ENCODE measurements at places on chromosomes 1 and 21. TPM values are rescaled to one million over a fixed set of nuclear protein-coding genes. Genes with fewer than 3 reads are reported as not detected.

Gene RUNX3
- total RNA-seq = 1.8 TPM

Gene GUCA2A
- total RNA-seq = not detected

Gene FMO4
- total RNA-seq = 3.5 TPM

Gene CFAP74
- not detected for total RNA-seq

Gene GPX7
- 83.8 TPM for total RNA-seq

Gene PGBD2
- total RNA-seq = 6.0 TPM

Gene CFHR3
- total RNA-seq = not detected

DNA sequence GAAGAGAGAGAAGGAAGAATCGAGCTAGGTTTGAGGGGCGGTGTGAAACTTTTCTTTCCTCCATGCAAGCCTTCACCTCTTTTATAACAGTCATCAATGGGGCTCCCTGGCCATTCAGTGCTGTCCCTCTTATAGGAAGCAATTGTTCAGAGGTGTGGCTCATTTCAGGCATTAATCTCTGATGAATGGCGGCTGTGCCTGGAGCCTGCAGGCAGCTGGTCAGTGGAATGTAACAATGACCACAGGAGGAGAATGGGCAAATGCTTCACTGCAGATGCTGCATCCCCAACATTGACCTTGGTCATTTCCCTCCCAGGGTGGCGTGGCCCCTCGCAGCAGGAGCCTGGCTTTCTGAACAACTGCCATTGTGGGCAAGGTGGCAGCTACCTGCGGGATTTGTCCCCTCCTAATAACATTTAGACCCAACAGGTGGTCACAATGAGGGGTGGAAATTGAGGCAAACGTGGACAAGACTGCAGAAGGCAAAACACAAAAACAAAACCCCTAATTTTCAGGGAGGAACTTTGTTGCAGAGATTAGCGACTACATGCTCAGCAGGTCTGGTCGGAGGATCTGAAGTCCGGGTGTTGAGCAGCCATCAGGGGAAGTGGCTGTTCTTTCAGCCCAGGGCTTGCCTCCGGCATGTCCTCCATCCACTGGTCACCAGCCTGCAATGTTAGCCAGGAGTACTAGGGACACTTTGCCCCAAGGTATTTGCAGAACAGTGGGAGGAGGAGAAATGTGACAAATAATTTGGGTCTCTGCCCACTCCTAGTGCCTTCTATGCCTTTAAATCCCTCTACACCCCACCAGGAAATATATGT is 97.3 kb upstream of the PAXBP1 start:
- H3K27me3 ChIP-seq = peaks cover 37% of the 10 kb centered on the region
- no peak for DNase-seq
- H3K4me1 ChIP-seq = no peaks in the 10 kb centered on the region

DNA sequence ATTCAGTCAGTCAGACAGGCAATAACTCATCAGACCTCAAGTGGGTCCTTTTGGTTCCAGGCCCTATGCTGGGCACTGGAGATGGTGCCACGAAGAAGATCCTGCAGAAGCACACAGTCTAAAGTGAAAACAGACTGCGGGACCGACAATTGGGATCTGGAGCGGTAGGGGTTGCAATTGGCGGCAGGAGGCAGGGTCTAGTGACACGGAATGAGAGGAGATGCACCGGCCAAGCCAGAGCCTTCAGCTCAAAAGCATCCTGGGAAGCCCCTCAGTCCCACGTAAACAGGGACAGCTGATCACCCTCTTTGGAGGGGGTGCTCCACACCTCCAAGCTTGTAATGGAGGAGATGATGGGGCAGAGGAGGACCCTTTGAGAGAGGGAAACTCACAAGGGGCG is 56.2 kb downstream of the KLHDC7A start:
- H3K27ac ChIP-seq = no peak overlapping the region
- H3K4me1 ChIP-seq = no peaks in the 10 kb centered on the region
- peaks cover 41% of the 10 kb centered on the region for H3K27me3 ChIP-seq

- no peaks in the 10 kb centered on the region for H3K27me3 ChIP-seq
- no peak for DNase-seq
- H3K27ac ChIP-seq = no peak overlapping the region
These were observed 16.3 kb upstream of the TMEM54 start for GRCh38 chr1:32917521-32917920.

DNA sequence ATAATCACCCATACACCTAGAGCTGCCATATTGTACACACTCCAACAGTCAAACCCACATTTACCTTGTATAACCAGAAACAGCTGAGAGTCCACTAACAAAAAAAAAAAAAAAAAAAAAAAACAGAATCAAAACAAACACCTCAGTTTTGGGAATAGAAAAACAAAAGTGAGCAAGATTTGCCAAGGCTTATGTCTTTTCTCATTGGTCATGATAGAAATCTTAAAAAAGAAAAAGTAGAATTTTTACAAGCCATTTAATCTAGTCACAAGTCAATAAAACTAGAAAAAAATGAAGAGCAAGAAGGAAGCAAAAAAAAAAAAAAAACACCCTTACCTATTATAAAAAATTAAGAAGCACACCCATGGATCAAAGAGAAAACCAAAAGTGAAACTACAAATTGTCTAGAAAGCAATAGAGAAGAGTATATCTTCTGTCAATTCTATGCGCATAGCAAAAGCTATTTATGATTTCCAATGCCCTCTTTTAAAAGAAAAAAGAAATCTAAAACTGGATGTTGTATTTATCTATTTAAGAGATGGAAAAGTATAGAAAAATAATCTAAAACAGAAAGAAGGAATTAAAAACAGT is 113.2 kb upstream of the GALNT2 start:
- DNase-seq = no peak
- no peak overlapping the region for H3K27ac ChIP-seq
- peaks cover 10% of the 10 kb centered on the region for H3K27me3 ChIP-seq
- peaks cover 12% of the 10 kb centered on the region for H3K4me1 ChIP-seq

DNA sequence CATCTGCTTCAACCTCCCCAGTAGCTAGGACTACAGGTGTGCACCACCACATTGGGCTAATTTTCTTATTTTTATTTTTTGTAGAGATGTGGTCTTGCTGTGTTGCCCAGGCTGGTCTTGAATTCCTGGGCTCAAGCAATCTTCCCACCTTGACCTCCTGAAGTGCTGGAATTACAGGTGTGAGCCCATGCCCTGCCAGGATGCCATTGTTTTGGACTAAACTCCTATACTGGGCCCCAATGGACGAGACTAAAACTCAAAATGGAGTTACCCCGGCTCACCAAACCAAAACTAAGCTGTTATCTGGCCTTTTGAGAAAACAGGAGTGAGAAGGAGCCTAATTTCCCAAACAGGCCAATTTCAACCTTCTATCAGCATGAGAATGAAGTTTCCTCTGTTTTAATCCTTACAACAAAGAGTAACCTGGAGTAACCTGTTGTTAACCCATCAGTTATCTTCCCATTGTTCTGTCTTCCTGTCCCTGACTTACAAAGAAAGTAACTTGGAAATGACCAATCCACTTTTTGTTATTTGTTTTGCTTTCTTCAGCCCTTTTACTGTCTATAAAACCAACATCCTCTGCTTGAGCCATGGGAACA is 29.6 kb downstream of the DMRTA2 start:
- no peak for DNase-seq
- H3K4me1 ChIP-seq = no peaks in the 10 kb centered on the region
- H3K36me3 ChIP-seq = no peaks in the 10 kb centered on the region
- H3K27me3 ChIP-seq = peaks cover 14% of the 10 kb centered on the region
- no peak overlapping the region for H3K4me3 ChIP-seq

- H3K4me3 ChIP-seq = peak overlapping the region; percentile 93
- peaks cover 12% of the 10 kb centered on the region for H3K36me3 ChIP-seq
- peak overlapping the region; percentile 99 for H3K27ac ChIP-seq
- DNase-seq = no peak
These were observed 780 bp downstream of the YTHDF2 start for GRCh38 chr1:28737307-28738132.

- no peaks in the 10 kb centered on the region for H3K4me1 ChIP-seq
- no peak overlapping the region for H3K4me3 ChIP-seq
- no peak overlapping the region for H3K27ac ChIP-seq
- no peak for DNase-seq
These were observed 364.5 kb upstream of the DAB1 start for GRCh38 chr1:57788313-57788712.

GRCh38 chr1:3599286-3599811 is 12.0 kb downstream of the MEGF6 start:
- no peaks in the 10 kb centered on the region for H3K36me3 ChIP-seq
- H3K27me3 ChIP-seq = peaks cover 4% of the 10 kb centered on the region
- no peak for DNase-seq
- H3K27ac ChIP-seq = no peak overlapping the region

DNA sequence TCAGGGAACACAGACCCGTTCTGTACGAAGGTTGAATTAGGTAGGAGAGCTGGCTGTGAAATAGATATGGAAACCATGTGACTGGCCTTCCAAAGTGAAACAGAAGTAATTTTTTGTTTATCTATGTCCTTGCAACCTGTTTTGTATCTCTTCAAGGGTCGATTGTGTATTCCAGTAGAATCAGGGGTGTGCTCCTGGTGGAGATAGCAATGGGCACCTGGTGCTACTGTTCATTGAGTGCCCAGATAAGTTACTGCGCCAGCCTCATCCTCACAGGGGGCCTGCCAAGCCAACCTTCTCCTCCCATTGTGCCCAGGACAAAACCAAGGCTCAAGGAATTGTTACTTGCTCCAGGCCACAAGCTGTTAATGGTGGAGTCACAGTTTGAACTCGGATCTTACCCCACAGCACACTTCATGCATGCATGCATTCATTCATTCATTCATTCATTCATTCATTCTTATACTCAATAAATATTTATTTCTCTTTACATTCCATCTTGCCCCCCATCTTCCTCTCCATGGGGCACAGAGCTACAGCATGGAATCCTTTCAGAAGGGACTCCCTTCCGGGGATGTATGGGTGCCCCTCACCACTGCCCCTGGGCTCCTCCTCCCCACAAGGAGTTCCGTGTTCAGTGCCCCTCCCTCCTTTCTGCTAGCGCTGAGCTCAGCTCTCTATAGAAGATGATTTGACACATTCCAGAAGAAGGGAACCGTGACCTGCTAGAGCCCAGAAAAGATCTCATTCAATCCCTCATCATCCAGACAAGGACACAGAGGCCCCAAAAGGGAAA is 24.0 kb downstream of the ADORA1 start:
- peaks cover 2% of the 10 kb centered on the region for H3K27me3 ChIP-seq
- no peak overlapping the region for H3K27ac ChIP-seq
- H3K4me3 ChIP-seq = no peak overlapping the region
- no peaks in the 10 kb centered on the region for H3K36me3 ChIP-seq

DNA sequence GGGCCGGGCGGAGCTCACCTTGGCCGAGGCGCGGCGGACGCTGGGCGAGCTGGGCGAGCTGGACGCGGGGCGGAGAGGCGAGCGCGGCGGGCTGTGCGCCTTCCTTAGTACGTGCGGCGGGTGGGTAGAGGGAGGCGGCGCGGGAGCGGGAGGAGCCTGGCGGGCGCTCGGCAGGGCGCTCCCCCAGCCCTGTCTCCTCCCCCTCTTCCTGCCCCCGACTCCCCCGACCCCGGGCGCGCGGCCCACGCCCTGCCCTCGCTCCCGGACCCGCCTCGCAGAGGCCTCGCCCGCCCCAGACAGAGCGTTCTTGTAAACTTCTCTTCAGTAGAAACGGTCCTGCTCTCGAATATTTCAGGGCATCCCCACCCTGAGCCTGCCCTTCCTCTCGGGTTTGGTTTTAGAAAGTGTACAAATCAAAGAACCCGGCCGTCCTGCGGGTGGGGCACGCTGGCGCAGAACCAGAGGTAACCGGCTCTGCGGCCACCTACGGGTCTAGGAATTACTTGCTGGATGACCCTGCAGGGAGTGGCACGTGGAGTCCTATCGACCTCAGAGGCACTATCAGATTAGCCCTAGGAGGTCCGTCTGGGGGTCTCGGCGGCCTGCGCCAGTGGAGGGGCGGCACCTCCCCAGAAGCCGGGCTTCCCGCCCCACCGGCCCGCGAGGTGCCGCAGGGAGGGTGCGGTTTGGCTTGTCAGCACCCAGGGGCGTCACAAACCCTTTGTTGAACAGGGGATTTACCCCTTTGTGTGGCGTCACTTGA is at the start of gene S100A10:
S100A10 (minus strand) TSS at position 126 of the 763 bp plus-strand sequence. CDS start 7,629 bp downstream, outside the sequence.
- H3K36me3 ChIP-seq = no peaks in the 10 kb centered on the region
- peaks cover 54% of the 10 kb centered on the region for H3K4me1 ChIP-seq
- peak within 1 kb of the TSS; percentile 88 for H3K4me3 ChIP-seq
- no peak for DNase-seq
- no peaks in the 10 kb centered on the region for H3K27me3 ChIP-seq
- peak within 1 kb of the TSS; percentile 99 for H3K27ac ChIP-seq

DNA sequence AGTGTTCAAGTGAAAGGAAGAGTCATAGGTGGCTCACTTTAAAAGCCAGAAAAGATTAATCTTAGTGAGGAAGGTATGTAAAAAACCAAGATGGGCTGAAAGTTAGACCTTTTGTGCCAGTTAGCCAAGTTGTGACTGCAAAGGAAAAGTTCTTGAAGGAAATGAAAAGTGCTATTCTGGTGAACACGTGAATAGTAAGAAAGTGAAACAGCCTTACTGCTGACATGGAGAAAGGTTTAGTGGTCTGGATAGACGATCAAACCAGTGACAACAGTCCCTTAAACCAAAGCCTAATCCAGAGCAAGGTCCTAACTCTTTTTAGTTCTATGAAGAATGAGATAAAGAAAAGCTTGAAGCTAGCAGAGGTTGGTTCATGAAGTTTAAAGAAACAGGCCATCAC is 106.4 kb downstream of the CTH start:
- no peak for DNase-seq
- H3K36me3 ChIP-seq = no peaks in the 10 kb centered on the region
- H3K27me3 ChIP-seq = peaks cover 20% of the 10 kb centered on the region
- no peaks in the 10 kb centered on the region for H3K4me1 ChIP-seq
- no peak overlapping the region for H3K27ac ChIP-seq

DNA sequence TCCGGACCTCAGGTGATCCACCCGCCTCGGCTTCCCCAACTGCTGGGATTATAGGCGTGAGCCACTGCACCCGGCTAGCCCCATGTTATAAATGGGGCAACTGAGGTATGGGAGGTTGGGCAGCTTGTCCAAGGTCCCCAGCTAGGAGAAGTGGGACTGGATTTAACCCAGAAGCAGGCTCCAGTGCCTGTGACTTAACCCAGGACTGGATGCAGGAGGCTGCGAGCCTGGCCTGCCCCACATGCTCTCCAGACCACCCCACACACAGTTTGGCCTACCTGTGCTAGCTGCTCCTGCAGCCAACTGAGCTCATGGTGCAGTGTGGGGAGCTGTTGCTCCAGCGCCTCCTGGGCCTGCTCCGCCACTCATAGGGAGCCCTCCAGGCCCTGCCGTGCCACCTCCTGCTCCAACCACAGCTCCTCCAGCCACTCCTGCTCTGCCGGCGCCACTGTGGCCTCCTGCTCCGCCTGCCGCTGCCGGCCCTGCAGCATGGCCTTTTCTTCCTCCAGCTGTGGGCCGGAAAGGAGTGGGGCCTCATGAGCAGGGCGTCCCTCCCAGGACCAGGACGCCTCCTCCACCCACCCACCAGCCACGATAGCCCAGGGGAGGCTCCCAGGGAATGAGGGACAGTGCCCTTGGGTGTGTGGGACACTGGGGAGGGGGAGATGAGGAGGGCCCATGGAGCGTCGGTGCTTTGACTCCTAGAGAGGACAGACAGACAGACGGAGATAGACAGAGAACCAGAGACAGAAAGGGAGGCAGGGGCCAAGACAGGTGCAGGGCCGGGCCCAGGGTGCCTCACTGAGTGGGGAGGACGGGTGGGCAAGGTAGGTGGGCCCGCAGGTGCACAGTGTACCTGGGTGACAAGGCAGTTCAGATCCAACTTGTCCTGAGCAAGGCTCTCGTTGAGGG is 12.4 kb upstream of the NBPF1 start:
- DNase-seq = peak; percentile 100
- H3K36me3 ChIP-seq = peaks cover 32% of the 10 kb centered on the region
- no peak overlapping the region for H3K4me3 ChIP-seq
- H3K4me1 ChIP-seq = peaks cover 2% of the 10 kb centered on the region

All from chondrocyte (in vitro differentiated cells).